ENCODE measurements at places on chromosomes 2 and 18.

DNA sequence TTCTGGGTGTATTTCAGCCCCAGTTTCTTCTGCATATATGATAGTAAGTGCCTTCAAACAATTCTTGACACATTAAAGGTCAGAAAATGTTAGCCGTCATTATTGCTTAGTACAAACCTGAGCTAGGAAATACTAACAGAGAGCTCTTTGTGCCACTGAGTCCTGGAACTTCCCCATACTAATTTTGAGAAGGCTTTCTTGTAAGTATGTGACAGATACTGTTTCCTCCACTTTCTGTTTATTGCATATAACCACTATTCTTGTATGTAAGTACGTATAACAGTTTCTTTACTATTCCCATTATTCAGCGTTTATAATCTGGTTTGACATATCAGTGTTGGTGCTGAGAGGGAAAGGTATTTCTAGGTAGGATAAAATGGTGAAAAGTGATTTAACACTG, 9.8 kb downstream of the PPP1CB start:
- DNase-seq, result no peak

- no peak for DNase-seq
Observed at GRCh38 chr18:10481831-10482230, 27.4 kb downstream of the APCDD1 start.

DNA sequence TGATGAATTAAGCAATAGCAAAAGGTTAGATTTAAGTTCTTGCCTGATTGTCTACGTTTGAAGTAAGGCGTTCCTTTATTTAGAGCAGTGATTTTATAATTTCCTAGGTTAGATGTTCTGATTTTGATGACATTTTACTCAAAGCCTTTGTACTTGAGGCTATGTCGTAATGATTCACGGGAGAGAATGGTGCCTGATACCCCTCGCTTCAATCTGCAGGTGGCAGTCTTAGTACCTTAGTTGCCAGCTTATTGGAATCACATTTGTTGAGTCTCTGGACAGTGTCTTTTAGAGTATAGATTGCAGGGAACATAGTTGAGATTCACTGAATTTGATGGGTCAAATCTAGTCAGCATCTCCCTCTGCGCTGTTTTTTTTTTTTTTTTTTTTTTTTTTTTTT, 89.5 kb downstream of the BIRC6 start:
- DNase-seq, result no peak

- DNase-seq, result no peak
Observed at GRCh38 chr2:138474100-138474825, 27.3 kb upstream of the SPOPL start.

DNA sequence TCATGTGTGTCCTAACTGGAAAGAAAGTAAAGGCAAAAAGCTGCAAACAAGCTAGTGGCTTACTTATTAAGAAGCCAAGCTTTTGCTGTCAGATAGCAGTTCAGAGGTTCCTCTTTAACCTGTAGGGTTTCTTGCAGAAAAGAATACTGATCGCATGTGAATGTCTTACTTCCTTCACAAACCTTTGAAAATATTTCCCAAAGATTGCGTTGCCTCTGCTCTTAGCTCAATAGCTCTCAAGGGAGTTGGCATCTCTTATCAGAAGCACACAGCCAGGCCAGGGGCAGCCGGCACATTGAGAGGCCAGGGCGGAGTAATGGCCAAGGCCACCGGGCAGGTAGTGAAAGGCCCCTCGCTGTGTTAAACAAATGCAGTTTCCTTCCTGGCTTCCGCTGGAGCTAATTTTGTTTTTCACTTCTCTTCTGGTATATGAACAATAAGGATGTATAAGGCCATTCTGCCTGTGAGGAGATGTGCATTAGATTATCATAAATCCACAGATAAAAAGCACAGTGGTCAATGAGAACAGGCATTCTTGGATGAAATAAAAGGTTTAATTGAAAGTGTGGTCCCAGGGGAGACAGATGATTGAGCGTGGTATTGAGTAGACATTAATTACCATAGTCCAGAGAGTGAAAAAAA, 542.4 kb upstream of the NRP2 start:
- no peak for DNase-seq

Measured in NCI-H460 (cell line).